ENCODE measurements at places on chromosomes 1 and 21.

DNA sequence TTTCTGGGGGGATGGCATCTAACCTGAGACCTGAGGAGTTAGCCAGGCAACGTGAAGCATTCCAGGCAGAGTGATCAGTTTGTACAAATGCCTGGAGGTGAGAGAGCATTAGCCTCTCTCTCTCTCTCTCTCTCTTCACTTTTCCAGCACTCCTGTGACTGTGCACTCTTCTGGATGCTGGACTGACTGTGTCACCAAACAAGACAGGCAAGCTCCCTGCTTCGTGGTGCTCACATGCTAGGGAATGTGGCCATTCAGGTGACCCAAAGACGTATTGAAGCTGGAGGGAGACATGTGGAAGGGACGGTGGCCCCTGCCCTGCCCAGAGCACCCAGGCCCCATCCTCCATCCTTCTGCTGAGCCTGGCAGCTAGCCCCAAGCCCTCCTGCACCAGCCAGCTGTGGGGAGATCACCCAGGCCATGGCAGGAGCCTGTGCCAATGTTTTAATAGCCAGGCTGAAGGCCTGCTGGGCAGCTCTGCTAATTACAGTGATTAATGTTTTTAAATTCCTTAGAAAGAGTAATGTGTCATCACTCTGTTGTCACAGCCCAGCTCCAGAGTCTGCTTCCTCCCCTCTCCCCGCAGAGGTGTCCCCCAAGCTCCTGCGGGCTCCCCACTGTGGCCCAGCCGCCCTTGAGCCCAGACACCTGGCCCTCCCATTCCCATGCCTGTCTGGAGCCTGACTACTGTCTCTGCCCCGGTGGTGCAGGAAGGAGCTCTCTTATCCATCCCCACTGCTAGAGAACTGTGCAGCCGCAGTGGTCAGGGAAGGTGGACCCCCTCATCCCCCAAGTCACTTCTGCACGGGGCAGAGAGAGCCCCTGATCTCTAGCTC lies 48.9 kb downstream of the UBIAD1 start:
- DNase-seq, result no peak

DNA sequence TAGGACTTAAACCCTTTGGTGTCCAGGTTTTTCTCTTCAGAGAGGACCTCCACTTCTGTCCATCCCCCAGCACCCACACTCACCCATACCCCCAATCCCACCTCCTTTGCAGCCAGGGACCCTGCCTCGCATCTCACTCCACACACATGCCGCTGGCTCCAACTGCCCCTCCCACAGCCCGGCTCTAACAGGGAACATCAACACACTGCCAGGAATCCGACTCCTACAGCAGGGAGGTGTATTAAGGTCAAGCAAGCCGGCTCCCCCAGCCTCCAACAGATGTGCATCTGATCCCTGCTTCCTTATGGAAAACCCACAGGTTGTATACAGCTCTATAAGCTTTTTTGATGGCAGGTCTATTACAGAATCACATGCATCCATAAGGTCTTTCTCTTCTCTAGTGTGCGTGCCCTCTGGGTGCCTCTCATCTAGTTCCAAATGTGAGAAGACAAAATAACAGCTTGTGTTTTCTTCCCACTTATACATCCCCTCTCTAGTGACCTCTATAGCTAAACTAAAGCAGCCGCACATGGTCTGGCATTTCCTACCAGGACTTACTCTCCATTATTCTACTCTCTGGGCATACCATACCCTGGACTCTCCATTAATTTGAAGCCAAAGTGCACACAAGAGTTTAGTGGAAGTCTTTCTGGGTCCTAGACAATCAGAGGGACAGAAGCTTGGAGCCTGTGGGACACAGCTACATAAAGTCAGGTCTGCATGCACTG lies 16.3 kb downstream of the PIK3C2B start:
- no peak for DNase-seq

- no peak for DNase-seq
Measured at GRCh38 chr1:226344441-226345259, 35.7 kb upstream of the LIN9 start.

DNA sequence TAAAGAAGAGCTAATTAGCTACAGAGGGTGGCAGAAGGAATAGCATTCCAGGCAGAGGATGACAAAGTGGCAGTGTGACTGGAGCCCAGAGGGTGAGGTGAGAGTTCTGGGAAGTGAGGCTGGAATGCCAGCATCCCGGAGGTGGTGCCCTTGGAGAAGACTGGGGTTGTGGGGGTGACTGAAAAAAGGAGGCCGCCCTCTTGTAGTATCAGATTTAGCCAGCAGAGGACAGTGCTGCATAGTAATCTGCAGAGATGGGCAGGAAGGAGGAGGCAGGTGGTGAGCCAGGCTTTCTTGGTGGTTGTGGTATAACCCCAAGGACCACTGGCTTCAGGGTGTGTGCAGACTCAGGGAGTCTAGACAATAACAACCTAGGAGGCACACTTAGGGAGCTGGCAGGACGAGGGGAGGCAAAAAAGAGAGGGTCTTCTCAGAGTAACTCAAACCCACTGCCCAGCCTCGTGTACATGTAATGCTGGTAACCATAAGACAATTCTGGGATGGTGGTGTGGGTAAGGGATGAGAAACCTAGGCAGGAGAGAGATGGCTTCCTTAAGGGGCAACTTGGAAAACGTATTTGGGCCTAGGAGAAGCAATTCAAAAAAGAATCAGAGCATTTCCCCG lies 30.5 kb downstream of the MROH7 start:
- DNase-seq, result peak; percentile 22

DNA sequence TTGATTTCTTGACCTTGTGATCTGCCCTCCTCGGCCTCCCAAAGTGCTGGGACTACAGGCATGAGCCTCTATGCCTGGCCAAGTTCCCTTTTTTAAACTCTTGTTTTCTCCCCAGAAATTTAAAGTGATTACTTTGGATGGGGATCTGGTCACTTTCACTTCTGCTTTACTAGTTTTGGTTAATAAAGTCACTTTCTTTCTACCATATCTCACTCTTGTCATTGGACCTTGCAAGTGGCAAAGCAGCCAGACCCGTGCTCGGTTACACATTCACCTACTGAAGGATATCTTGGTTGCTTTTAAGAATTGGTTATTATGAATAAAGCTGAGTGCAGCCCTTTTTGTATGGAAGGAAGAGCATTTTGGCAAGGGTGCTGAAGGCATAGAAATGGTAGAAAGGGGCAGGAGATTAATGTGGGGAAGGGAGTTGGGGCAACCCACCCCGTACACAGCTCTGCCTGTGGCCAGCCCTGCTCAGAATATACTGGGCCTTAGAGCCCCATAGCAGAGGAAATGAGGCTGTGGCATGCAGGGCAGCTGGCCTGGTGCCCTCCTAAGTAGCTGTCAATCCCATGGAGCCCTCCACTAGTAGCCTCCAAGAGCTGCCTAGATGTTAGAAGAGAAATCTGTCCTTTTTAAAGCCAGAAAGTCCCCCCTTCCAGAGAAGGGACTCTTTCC lies 40.7 kb downstream of the CD2 start:
- no peak for DNase-seq

- peak; percentile 36 for DNase-seq
Measured at GRCh38 chr1:115506924-115507589, 134.7 kb upstream of the VANGL1 start.

DNA sequence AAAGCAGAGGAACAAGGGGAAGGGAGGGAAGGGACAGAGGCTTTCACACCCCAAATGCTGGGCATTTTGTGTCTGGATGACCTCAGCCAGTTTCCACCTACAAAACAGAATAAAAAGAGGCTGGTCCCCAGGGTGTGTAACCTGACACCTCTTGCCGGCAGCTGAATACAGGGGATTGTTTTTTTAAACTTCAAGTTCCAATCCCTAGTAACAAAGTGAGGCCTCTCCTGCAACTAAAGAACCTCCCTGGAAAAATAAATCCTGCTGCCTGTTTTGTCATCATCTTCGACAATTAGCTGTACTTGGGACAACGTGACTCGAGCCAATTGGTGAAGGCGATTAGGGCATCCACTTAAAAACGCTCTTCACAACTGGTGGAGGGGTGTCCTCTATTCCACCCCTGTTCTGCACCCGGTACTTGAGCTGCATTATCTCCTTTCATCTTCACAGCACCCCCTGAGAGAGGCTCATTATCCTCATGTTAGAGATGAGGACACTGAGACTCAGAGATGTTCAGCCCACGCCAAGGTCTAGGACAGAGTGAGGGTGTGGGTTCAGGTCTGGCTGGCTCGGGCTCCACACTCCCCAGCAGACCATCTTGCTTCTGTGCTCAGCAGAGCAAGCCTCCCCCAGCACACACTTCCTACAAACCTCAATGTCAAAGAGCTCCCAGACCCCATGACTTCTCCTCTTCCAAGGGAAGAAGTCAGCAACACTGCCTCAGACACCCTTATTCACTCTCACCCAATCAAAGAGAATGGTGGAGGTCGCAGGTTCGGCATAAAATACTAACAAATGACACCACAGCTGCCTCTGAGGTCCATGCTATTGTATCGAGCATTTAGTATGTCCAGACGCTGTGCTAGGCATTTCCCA lies 15.2 kb downstream of the ITPKB start:
- no peak for DNase-seq

DNA sequence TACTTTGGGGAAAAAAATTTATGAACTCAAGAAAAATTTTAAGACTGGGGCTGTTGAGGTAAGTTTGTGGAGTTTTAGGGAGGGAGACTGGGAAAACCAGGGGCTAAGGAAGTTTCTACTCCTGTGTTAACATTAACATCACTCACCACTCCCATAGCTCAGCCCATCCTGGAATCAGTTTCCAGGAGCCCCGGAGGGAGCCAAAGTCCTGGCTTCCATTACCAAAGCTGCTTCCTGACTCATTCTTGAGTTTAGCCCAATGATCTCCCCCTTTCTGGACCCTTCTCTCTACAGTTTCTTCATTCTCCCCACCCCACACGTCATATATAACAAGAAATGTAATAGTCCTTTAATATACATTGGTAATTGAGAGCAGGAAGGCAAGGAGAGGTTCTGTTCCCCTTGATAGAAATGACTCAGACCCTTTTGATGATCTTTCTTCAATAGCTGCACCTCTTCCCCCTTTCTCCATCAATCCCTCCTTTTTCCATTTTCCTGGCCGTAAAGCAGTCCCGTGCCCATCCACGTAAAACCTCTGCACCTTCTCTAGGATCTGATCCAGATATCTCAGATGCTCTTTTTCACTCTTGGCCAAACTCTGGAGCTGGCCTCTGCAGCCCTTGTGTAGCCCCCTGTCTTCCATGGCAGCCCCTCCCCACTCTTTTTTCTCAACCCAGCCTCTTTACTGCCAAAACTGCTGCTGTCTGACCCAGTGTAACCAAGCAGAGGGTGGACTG lies 4.6 kb upstream of the PIAS3 start:
- DNase-seq, result no peak

GRCh38 chr1:209772126-209772525 lies 12.2 kb downstream of the C1orf74 start:
- DNase-seq, result no peak

Measured in GDM1 (cell line).